ENCODE measurements at places on chromosomes 3 and 15.

DNA sequence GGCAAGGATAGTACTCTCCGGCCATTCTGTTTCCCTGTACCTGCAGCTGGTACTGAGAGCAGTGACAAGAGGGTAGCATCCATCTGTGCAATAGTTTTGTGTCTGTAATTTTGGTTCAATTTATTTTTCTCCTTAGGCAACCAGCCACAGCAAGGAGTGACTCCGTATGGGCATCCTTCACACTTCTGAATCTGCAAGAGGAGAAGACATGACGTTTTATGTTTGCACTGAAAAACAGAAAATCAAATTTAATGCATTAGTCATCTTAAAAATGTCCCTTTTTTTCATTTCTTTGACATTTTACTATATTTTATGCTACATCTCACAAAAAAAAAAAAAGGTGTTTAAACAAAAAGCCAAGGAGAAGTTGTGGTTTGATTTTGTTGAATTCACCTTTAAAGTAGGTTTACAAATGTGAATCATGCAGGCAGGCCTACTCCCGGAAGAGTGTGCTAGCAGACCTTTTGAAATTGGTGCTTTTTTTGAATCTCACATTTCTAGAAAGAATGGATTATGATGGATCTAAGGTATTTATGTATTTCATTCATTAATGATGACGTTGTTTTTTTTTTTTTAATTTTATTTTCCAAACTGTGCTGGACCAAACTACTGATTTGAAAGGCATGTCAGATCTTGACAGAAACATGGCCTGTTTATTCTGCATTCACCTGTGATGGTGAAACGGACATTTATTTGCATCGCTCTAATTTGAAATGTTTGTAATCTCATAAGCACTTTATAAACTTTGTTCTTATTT lies 28.1 kb downstream of the IGSF10 start:
- H3K27me3 ChIP-seq, result no peaks in the 10 kb centered on the region
- no peaks in the 10 kb centered on the region for H3K36me3 ChIP-seq
- no peak overlapping the region for H3K27ac ChIP-seq
- no peaks in the 10 kb centered on the region for H3K4me1 ChIP-seq

DNA sequence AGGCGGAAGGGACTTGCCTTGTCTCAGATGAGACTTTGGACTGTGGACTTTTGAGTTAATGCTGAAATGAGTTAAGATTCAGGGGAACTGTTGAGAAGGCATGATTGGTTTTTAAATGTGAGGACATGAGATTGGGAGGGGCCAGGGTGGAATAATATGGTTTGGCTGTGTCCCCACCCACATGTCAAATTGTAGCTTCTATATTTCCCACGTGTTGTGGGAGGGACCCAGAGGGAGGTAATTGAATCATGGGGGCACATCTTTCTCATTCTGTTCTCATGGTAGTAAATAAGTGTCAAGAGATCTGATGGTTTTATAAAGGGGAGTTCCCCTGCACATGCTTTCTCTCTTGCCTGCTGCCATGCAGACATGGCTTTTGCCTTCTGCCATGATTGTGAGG lies 89.2 kb downstream of the CGGBP1 start:
- no peak for DNase-seq
- no peak overlapping the region for H3K4me3 ChIP-seq
- H3K4me1 ChIP-seq, result no peaks in the 10 kb centered on the region

GRCh38 chr3:62281726-62282125 lies 91.6 kb downstream of the FEZF2 start:
- H3K27ac ChIP-seq, result no peak overlapping the region
- H3K4me1 ChIP-seq, result no peaks in the 10 kb centered on the region
- no peak for DNase-seq
- H3K4me3 ChIP-seq, result no peak overlapping the region
- H3K27me3 ChIP-seq, result no peaks in the 10 kb centered on the region

GRCh38 chr3:73513260-73513659 lies 111.5 kb downstream of the PDZRN3 start:
- H3K4me3 ChIP-seq, result no peak overlapping the region
- no peaks in the 10 kb centered on the region for H3K4me1 ChIP-seq
- peaks cover 1% of the 10 kb centered on the region for H3K27me3 ChIP-seq
- no peaks in the 10 kb centered on the region for H3K36me3 ChIP-seq

DNA sequence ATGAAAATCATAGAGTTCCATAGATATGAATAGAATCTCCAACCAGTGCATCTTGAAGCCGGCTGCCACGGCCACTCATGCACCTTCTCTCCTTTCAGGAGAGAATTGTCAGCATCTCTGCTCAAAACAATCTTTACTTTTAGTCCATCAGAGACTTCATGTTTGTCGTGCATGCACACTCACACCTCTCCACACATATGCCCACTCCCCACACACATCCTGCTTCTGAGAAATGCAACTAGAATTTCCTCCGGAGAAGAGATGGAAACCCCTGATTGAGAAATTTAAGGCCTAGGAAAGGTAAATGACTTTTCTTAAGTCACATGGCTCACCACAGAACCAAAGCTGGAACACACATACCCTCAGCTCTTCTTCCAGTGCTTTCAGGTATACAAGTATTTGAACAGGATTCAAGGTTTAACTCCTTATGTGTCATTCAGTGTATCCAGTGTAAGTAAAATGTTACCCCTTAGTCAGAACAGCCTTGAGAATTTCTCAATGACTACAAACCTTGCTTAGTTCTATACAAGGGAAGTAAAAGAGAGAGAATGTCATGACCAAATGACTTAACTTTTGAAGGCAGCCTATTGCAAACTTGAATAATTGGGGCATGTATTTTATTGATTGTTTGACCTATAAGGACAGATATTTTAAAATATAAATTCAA lies 69.1 kb upstream of the TSEN2 start:
- H3K36me3 ChIP-seq, result no peaks in the 10 kb centered on the region
- H3K27me3 ChIP-seq, result peaks cover 15% of the 10 kb centered on the region
- no peak overlapping the region for H3K4me3 ChIP-seq
- no peak overlapping the region for H3K27ac ChIP-seq

Data from activated T-cell treated with anti-CD3 and anti-CD28 coated beads, Interleukin-2, amount 50 U/mL, for 72 hours (primary cell).